Left renal pelvis (tissue), 4 donors: ENCODE measurements at places on chromosomes 11 and 22.

DNA sequence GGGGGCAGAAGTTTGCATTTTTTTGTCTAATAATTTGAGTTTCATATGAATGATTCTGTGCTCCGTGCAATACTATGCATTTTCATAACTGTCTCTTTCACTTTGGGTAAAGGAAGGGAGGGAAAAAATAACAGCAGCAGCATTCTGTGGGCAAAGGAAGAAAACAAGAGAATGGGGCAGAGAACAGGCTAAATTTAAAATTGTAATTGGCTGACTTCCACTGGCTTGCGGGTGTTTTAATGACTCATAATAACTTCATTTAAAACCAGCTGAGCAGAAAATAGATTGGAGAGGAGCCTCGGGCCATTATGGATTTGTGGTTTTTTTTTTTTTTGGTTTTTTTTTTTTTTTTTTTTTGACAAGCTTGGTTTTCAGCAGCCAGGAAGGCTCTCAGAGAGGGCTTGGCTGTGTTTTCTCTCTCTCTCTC is 107.4 kb downstream of the ZBTB16 start:
- no peak for DNase-seq

DNA sequence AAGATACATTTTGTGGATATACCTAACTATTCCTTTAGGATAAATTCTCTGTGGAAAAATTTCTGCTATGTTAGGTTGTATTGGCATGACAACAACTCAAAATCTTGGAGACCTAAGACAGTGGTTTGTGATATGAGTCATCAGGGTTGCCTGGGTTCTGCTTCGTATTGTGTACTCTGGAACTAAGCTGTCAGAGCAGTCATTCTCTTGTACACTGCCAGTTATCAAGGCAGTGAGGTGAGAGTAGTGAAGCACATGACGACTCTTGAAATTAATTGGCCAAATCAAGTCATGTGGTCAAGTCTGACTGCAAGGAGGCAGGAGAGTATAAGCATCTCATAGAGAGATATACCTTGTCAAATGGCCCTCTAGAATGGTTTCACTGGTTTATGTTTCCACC is 104.4 kb downstream of the FANCF start:
- DNase-seq: no peak

DNA sequence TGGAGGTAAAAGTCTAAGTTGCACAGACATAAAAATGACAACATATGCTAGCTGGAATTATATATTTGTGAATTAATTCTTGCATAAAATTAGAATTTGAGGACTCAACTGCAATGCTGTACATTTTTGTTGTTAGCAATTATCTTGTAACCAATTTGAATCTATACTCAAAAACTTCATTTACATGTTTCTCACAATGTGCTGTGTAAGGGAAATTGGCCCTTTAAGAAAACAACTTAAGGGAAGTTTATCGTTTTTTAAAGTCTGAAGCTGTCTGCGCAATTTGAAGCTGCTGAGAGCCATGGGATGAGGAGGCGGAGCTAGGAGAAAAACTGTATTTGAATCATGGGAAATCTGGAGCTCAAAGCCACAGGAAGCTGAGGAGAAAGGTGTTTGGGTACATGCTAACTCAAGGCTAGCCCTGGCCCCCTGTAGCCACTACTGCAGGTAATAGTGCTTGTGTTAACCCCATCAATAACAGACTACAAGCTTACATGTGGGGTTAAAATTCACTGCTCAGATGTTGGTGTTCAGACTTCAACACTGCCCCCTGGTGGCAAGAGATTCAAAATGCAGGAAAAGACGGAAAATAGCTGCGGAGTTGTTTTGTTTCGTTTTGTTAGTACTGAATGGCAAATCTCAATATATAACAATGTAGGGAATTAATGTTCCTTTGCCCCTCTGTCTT is 126.1 kb downstream of the BRD1 start:
- DNase-seq: no peak

GRCh38 chr11:96279018-96279895 is 63.7 kb downstream of the MAML2 start:
- no peak for DNase-seq

GRCh38 chr11:11946878-11947277 is 61.5 kb downstream of the DKK3 start:
- DNase-seq: no peak

DNA sequence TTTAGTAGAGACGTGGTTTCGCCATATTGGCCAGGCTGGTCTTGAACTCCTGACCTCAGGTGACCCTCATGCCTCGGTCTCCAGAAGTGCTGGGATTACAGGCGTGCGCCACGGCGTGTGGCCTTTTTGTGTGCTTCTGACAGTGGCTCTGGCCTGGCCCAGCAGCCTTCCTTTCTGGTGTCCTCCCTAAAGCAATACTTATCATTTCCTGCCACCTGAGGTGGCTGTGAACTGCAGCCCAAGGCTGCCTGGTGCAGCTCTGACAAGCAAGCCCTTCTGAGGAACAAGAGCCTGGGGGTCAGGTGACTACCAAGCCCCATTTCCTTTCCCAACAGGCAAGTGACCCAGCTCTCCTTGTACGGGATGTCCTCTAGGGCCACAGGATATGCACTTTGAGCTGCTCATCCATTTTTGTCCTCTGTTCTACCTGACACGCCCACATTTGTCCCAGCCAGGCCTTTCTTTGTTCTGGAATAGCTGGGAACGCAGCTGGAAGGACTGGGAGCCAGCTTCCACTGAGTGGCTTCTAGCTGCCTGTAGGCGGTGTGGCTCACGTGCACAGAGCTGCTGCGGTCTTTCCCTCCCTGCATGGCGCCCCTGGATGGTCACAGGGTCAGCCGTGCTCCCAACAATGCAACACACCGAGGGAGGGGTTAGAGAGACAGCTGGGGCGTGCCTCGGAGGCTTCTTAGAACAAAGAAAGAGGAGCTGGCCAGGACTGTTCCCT is 12.3 kb upstream of the BID start:
- DNase-seq: no peak

DNA sequence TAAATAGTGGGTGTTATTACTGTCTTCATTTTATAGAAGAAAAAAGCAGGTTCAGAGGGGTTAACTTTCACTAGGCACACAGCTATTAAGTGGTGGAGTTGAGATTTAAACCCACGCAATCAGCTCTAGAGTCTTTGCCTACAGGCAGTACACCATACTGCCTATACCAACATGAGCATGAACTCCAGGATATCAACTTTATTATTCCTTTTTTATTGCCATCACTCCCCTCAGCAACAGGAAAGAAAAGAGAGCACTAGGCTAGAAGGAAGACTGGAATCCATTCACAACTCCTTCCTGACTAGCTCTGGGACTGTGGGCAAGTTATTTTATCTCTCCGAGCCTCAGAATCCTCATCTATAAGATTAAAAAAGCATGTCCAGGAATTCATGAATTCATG is 58.7 kb upstream of the FSHB start:
- no peak for DNase-seq

GRCh38 chr11:94790197-94790596 is 22.0 kb downstream of the AMOTL1 start:
- no peak for DNase-seq

- no peak for DNase-seq
Observed at GRCh38 chr11:133606124-133606523, 73.8 kb upstream of the OPCML start.

- no peak for DNase-seq
Observed at GRCh38 chr22:45863981-45864751, 112.8 kb downstream of the WNT7B start.
